ENCODE measurements at places on chromosomes 4 and X.

DNA sequence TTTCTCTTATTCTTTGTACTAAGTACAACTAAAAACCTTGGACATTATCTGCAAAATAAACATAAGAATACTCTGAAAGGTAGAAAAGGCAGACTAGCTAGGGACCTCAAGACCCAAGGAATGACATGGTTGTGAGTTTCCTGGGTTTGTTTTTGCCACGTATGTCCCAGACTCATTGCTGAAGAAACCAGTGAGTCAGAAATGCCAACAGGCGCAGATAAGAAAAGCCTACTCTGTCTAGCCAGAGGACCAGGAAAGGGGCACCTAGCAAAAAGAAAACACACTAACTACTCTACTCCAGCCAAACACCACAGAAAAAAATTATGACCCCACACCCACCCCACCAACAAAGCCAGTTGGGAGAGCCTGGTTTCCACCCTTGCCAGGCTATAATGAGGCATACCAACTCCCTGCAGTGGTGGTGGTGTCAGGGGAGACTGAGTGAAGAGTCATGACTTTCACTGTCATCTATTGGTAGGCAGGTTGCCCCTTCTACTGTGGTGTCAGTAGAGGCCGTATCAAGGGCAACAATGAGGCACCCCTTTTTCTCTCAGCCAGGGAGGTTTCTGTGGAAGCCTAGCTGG lies 10.9 kb downstream of the MTMR1 start:
- no peak overlapping the region for H3K4me3 ChIP-seq
- peak overlapping the region; percentile 65 for H3K27ac ChIP-seq
- DNase-seq = no peak
- no peaks in the 10 kb centered on the region for H3K27me3 ChIP-seq
- peaks cover 40% of the 10 kb centered on the region for H3K4me1 ChIP-seq
- H3K36me3 ChIP-seq = peaks cover 40% of the 10 kb centered on the region

DNA sequence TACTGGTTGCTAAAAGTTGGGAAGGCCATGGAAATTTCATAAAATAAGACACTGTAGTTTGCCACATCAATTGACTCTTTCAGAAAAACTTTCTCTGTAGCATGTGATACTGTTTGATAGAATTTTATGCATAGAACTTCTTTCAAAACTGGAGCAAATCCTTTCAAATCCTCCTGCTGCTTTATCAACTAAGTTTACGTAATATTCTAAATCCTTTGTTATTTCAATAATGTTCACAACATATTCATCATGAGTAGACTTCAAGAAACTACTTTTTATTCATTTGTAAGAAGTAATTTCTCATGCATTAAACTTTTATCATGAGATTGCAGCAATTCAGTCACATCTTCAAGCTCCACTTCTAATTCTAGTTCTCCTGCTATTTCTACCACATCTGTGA lies 199.3 kb downstream of the PCDH18 start:
- no peaks in the 10 kb centered on the region for H3K4me1 ChIP-seq
- DNase-seq = no peak
- no peak overlapping the region for H3K27ac ChIP-seq
- no peaks in the 10 kb centered on the region for H3K36me3 ChIP-seq
- no peak overlapping the region for H3K4me3 ChIP-seq

- no peak for DNase-seq
- no peaks in the 10 kb centered on the region for H3K4me1 ChIP-seq
- H3K36me3 ChIP-seq = no peaks in the 10 kb centered on the region
- H3K4me3 ChIP-seq = no peak overlapping the region
These were observed 376.7 kb downstream of the GPM6A start for GRCh38 chr4:175435381-175435783.

DNA sequence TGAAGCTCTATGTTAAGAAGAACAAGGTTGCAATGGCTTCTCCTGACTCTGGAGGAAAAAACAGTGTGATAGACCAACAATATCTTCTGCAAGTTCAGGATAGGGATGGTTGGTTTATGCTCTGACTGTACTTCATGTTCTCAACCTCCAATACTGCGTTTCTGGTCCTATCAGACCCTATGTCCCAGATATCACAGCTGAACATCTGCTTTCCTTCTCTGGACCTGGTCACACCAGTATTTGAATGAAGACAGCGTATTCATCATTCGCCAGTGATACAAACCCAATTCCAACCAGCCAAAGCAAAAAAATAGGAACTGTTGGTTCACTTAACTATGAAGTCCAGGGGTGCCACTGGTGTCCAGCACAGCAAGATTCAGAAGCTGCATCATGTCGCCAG lies 124.5 kb upstream of the KLF3 start:
- H3K27ac ChIP-seq = no peak overlapping the region
- H3K4me1 ChIP-seq = no peaks in the 10 kb centered on the region
- H3K4me3 ChIP-seq = no peak overlapping the region
- no peak for DNase-seq
- no peaks in the 10 kb centered on the region for H3K27me3 ChIP-seq

- H3K27me3 ChIP-seq = no peaks in the 10 kb centered on the region
- no peak overlapping the region for H3K4me3 ChIP-seq
- H3K36me3 ChIP-seq = no peaks in the 10 kb centered on the region
- no peaks in the 10 kb centered on the region for H3K4me1 ChIP-seq
- no peak for DNase-seq
- no peak overlapping the region for H3K27ac ChIP-seq
These were observed 24.3 kb downstream of the HS3ST1 start for GRCh38 chr4:11404431-11404830.

GRCh38 chr4:174707051-174707676 lies 121.9 kb downstream of the GLRA3 start:
- H3K27ac ChIP-seq = no peak overlapping the region
- peaks cover 3% of the 10 kb centered on the region for H3K27me3 ChIP-seq
- H3K4me1 ChIP-seq = peaks cover 2% of the 10 kb centered on the region

DNA sequence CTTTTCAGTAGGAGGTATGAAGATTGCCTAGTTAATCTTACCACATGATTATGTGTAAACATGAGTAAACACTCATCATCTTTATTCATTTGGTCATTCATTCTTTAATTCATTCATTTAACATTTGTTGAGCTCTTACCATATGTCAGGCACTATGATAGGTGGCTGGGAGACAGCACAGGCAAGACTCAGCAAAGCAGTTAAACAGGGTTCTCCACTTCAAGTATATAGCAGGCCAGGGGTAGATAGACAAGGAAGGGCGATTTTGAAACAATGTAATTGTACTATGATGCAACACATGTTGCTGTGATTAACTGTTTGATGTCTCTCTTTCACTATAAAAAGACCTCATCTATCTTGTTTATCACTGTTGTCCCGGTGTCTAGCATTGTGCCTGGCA lies 84.3 kb upstream of the GPR101 start:
- no peaks in the 10 kb centered on the region for H3K4me1 ChIP-seq
- H3K27ac ChIP-seq = no peak overlapping the region
- no peaks in the 10 kb centered on the region for H3K36me3 ChIP-seq
- H3K4me3 ChIP-seq = no peak overlapping the region
- peaks cover 8% of the 10 kb centered on the region for H3K27me3 ChIP-seq

DNA sequence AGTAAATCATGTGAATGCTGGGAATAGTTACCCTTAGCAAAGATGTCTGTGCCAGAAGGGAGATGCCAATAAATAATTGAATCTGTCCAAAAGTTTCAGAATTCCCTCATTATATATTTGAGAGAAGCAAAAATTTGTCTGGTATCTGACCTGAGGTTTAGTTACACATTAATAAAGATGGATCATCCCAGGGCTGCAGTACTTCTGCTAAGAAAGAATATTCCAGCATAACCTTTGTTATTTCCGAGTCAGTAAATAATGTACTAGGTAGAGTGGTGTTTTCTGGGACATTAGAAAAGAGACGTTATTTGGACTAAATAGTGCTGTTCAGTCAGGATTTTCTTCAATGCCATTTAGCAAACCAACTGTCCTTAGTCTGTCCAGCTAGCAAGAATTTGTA lies 26.4 kb downstream of the ADD1 start:
- H3K4me1 ChIP-seq = peaks cover 49% of the 10 kb centered on the region
- H3K27ac ChIP-seq = no peak overlapping the region
- no peak for DNase-seq

GRCh38 chr4:74374561-74375327 lies 9.8 kb downstream of the EREG start:
- peaks cover 9% of the 10 kb centered on the region for H3K27me3 ChIP-seq
- H3K36me3 ChIP-seq = no peaks in the 10 kb centered on the region
- H3K4me1 ChIP-seq = peaks cover 4% of the 10 kb centered on the region
- no peak overlapping the region for H3K27ac ChIP-seq

GRCh38 chrX:102849396-102849795 lies 87.7 kb upstream of the RAB40AL start:
- peaks cover 5% of the 10 kb centered on the region for H3K36me3 ChIP-seq
- no peak for DNase-seq
- no peak overlapping the region for H3K4me3 ChIP-seq

GRCh38 chr4:2745981-2746806 lies 9.9 kb downstream of the TNIP2 start:
- peak; percentile 95 for DNase-seq
- H3K4me1 ChIP-seq = peaks cover 40% of the 10 kb centered on the region
- H3K27ac ChIP-seq = peak overlapping the region; percentile 93
- no peaks in the 10 kb centered on the region for H3K27me3 ChIP-seq
- peak overlapping the region; percentile 16 for H3K4me3 ChIP-seq
- peaks cover 34% of the 10 kb centered on the region for H3K36me3 ChIP-seq

DNA sequence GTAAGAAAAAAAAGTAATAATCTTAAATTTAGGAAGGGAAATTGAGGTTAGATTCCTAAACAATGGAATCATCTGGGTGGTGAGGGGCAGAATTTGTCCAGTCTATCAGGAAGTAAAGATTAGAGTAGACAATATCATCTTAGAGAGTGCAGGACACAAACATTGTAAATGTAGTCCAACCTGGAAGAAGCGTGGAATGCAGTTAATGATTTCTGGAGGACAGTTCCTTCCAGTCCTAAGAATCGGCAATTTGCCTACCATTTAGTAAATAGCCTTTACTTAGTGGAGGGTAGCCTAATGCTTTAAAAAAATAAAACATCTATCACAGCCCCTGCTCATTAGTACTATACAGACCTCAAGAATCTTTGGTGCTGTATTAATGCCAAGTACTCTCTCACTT lies 147.5 kb upstream of the TTC29 start:
- no peak overlapping the region for H3K4me3 ChIP-seq
- no peaks in the 10 kb centered on the region for H3K4me1 ChIP-seq
- no peaks in the 10 kb centered on the region for H3K36me3 ChIP-seq
- no peak overlapping the region for H3K27ac ChIP-seq
- H3K27me3 ChIP-seq = peaks cover 18% of the 10 kb centered on the region

- H3K4me3 ChIP-seq = no peak overlapping the region
- H3K4me1 ChIP-seq = no peaks in the 10 kb centered on the region
- H3K27ac ChIP-seq = no peak overlapping the region
- H3K27me3 ChIP-seq = peaks cover 4% of the 10 kb centered on the region
These were observed 117.0 kb downstream of the PALLD start for GRCh38 chr4:168613869-168614268.

DNA sequence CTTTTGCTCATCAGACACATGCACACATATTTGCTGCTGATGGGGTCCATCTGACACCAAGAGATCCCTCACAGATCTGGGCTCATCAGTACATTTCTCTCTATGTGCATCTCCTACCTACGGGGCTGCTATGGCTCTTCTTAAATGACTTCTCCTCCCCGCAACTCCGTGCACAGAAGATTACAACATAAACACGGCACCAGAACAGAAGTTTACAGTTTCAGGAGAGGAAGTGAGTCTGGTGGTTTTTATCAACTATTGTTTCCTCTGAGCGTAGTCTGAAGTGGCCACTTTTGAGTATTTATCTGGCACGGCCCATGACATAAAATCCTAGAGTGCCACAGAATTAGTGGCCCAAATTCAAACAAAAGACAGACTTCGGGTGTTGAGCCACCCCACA lies 263.8 kb downstream of the PRDM5 start:
- H3K36me3 ChIP-seq = no peaks in the 10 kb centered on the region
- H3K27ac ChIP-seq = no peak overlapping the region
- peaks cover 5% of the 10 kb centered on the region for H3K4me1 ChIP-seq
- no peak for DNase-seq
- H3K27me3 ChIP-seq = peaks cover 3% of the 10 kb centered on the region

DNA sequence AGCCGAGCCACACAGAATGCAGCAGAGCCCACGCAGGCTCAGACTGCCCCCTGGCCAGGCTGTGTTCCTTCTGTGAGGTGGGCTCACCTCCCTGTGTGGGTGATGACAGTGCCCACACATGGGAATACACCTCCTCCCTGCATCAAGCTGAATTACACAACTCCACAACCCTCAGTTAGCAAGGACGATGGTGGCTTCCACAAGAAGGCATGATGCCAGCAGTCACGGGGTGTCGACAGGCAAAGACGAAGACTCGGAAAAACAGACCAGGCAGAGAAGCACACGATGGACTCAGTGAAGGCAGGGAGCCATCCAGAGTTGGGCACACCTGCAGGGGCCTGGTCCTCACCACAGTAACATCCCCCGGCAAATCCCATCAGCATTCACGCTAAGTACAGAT lies 12.1 kb downstream of the LETM1 start:
- peaks cover 7% of the 10 kb centered on the region for H3K4me1 ChIP-seq
- DNase-seq = no peak
- no peaks in the 10 kb centered on the region for H3K27me3 ChIP-seq

DNA sequence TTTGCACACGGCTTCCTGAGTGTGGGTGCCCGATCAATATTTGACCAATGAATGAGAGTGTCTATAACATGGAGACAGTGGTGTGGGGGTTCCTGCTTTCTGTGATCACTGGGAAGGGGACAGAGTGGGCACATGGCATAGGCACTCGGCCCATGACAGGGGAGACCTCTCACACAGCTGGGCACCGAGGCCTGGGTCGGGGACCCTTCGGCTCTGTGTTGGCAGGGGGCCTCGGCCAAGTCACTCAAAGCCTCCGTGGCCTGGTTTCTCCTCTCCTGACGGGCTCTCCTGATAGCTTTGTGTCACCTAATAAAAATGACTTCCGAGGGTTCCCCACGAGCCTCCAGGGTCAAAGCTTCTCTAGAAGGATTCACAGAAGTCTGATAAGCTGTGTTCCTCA lies 43.9 kb upstream of the PSAPL1 start:
- H3K36me3 ChIP-seq = no peaks in the 10 kb centered on the region
- H3K4me1 ChIP-seq = no peaks in the 10 kb centered on the region
- no peaks in the 10 kb centered on the region for H3K27me3 ChIP-seq
- H3K4me3 ChIP-seq = no peak overlapping the region

GRCh38 chr4:189974056-189974455 lies 33.4 kb downstream of the FRG1 start:
- no peak for DNase-seq
- H3K36me3 ChIP-seq = no peaks in the 10 kb centered on the region
- no peak overlapping the region for H3K4me3 ChIP-seq
- no peak overlapping the region for H3K27ac ChIP-seq
- H3K4me1 ChIP-seq = peaks cover 3% of the 10 kb centered on the region
